Activated CD4-positive, alpha-beta memory T cell treated with anti-CD3 and anti-CD28 coated beads, Interleukin-2, amount 10 ng/mL, durations not matched to agents 7 days and 5 days (primary cell): ENCODE measurements at places on chromosomes 5 and 9. TPM values are rescaled to one million over a fixed set of nuclear protein-coding genes. Genes with fewer than 3 reads are reported as not detected.

DNA sequence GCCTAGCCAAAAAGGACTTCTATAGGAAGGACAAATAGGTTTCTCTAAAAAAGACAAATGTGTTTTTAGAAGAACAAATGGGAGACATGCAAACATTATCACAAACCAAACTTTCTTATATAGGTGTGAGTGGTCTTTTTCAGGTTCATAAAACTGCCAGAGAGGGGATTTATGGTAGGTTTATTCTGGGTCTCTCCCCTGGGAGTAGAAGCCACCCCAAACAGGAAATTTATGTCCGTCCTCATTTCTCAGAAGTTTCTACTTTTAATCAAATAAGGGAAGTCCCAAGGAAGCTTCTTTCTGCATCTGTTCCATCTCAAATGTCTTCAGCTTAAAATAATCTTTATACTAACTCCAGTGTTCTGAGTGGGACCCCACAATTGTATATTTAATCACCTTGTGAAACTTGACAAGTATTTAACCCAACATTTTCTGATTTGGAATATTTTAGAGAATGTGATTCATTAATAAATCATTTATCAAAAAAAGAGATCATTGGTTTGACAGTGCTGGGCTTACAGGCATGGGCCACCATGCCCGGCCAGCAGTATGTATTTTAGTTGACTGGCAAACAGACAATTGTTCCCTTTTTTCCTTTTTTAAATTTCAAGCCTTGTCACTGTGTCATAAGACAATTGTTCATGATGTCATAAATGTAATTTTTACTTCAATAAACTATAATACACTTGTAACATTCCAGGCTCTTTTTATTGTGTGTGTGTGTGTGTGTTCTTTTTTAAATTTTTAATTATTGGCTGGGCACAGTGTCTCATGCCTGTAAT lies 44.6 kb upstream of the GLDC start:
- peaks cover 8% of the 10 kb centered on the region for H3K4me1 ChIP-seq
- no peak for DNase-seq
- H3K4me3 ChIP-seq, result no peak overlapping the region
- H3K27me3 ChIP-seq, result no peaks in the 10 kb centered on the region
- no peaks in the 10 kb centered on the region for H3K36me3 ChIP-seq
- no peak overlapping the region for H3K27ac ChIP-seq

DNA sequence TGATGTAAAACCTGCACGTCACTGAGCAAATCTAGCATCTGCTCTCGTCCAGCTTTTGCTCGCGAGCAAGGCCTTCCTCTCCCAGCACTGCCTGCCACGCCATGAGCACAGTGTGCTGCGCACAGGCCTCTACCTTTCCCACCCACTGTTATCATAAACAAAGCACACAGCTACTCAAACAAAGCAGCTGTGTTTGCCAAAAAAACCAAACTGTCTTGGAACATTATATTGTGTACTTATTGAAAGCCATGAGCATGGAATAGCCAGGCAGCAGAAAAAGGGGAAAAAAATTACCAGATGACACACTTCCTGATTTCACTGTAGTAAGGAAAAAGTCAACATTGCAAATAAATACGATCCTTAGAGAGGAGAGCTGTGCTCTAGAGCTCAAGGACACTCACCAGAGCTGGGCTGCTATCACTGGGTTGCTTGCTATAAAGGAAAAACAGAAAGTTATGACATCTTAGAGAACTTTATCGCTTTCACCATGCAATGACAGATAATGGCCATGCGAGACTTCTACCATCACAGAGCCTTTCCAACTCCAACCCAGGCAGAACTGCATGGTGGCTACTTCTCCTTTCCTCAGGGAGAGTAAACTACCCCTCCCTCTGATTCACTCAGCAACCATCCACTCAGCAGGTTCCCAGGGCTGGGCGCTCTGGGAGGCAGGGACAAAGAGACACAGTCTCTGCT lies 69.6 kb downstream of the EPB41L4B start:
- no peaks in the 10 kb centered on the region for H3K4me1 ChIP-seq
- no peaks in the 10 kb centered on the region for H3K36me3 ChIP-seq
- H3K27ac ChIP-seq, result no peak overlapping the region
- no peak for DNase-seq

DNA sequence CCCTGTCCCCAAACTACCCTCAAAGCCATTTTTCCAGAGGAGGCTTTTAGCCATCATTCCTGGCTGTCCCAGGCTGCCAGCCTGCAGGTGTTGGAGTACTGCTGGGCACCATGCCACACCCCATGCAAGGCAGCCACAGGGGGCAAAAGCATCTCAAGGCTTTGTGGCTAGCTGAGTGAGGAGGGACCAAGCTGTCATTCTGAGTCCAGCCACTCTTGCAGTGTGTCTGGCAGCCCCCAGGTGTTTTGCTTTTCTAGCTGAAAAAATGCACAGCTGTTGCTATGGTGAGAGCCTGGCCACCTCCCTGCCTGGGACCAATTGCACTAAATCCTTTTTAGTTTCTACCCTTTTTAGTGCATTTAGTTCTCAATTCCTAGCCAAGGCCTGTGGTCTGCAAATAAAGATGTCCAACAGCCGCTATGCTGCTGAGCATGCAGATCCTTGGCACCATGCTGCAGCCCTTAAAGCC lies 50.4 kb upstream of the PTGS1 start:
- no peaks in the 10 kb centered on the region for H3K4me1 ChIP-seq
- no peak overlapping the region for H3K4me3 ChIP-seq
- peaks cover 22% of the 10 kb centered on the region for H3K36me3 ChIP-seq
- no peaks in the 10 kb centered on the region for H3K27me3 ChIP-seq

DNA sequence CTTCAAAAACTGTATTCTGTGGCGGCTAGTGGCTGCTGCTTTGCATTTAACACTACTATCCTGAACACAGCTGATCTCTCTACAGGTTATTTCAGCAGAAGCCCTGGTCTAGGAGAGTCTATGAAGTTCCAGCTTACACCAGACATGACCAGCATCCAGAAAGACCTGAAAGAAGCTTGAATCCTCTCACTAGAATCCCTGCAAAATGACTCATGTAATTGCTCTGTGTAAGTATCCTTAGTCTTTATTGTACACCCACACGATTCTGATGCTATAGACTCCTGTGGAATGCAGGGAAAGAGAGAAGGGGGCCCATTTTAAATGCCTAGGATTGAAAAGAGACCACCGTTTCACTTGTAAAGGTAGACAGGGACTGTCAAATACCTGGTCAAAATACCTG lies 859 bp upstream of the GRIA1 start:
- no peak for DNase-seq
- no peaks in the 10 kb centered on the region for H3K36me3 ChIP-seq
- peaks cover 18% of the 10 kb centered on the region for H3K27me3 ChIP-seq
- no peak overlapping the region for H3K27ac ChIP-seq
- no peak overlapping the region for H3K4me3 ChIP-seq
- no peaks in the 10 kb centered on the region for H3K4me1 ChIP-seq

DNA sequence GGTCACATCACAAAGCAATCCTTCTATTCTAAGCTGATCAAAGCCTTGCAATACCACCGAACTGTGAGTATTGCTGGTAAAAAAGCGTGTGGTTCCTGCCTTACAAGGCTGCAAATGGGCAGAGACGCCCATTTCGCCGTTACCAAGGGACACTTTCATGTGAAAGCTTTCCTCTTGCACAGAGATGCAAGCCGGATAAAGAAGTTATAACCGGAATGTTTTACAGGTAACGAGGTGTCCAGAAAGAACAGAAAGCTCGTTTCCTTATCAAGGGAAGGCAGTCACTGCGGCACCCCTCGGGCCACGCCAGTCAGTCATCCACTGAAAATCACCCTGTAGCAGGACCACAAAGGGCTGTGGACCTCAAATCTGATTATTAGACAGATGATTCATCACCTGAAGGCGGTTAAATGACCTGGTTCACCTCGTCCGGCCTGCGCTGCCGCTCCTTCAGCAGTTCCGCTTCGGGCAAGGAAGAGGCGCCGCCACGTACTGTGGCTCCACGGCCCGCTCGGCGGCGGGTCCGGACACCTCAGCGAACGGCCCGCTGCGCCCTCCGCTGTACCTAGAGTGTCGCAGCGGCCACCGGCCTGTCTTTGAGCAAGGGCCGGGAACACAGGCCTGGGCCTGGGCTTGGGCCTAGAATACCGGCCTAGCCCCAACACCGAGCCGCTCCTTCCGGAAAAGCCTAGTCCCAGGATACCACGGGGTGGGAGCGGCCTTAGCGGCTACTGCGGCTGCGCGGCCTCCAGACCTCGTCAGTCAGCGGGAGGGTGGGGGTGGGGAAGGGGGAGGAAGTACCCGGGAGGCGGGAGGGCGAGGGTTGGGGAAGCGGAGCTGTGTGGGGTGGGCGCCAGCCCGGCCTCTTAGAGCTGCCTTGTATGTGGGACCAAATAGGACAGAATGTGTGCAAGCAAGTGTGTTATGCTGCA lies at the start of gene KLHL9:
Gene KLHL9, minus strand, starts transcription at position 704 of the 932 bp plus-strand sequence. Its CDS starts 545 bp downstream, at position 159.
- H3K4me3 ChIP-seq, result peak within 1 kb of the TSS; percentile 85
- H3K27ac ChIP-seq, result peak within 1 kb of the TSS; percentile 85
- peaks cover 14% of the 10 kb centered on the region for H3K27me3 ChIP-seq

- no peak overlapping the region for H3K27ac ChIP-seq
- no peak overlapping the region for H3K4me3 ChIP-seq
- DNase-seq, result no peak
- no peaks in the 10 kb centered on the region for H3K36me3 ChIP-seq
- no peaks in the 10 kb centered on the region for H3K27me3 ChIP-seq
These were observed 82.6 kb upstream of the ADAMTS19 start for GRCh38 chr5:129377504-129377903.

GRCh38 chr9:31321256-31321655 lies 1063.2 kb upstream of the ACO1 start:
- no peak overlapping the region for H3K4me3 ChIP-seq
- H3K27ac ChIP-seq, result no peak overlapping the region
- H3K4me1 ChIP-seq, result peaks cover 13% of the 10 kb centered on the region
- no peaks in the 10 kb centered on the region for H3K27me3 ChIP-seq

GRCh38 chr9:121750715-121751623 lies 99.5 kb downstream of the DAB2IP start:
- no peak overlapping the region for H3K27ac ChIP-seq
- no peak for DNase-seq
- H3K36me3 ChIP-seq, result no peaks in the 10 kb centered on the region
- H3K4me1 ChIP-seq, result peaks cover 13% of the 10 kb centered on the region
- no peak overlapping the region for H3K4me3 ChIP-seq

DNA sequence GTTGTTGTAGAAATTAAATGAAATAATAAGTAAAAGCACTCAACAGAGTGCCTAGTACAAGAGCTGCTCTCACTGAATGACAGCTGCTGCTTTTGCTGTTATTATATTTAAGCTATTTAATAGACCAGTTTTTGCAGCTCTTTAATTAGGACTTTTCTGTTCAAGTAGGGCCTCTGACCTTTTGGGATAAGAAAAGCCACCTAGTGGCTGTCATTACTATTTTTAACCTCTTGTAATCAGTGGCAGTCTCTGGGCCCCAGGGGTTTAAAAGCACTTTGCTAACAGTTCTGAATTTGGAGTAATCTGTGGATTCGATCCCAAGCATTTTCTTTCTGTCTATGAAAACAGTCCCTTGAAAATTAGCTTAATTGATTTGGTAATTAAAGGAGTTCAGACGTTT lies 121.1 kb downstream of the NUDT12 start:
- no peak for DNase-seq
- H3K27ac ChIP-seq, result no peak overlapping the region
- peaks cover 2% of the 10 kb centered on the region for H3K4me1 ChIP-seq
- no peaks in the 10 kb centered on the region for H3K36me3 ChIP-seq

GRCh38 chr9:13832446-13832845 lies 481.5 kb downstream of the NFIB start:
- H3K36me3 ChIP-seq, result no peaks in the 10 kb centered on the region
- H3K4me1 ChIP-seq, result no peaks in the 10 kb centered on the region
- no peaks in the 10 kb centered on the region for H3K27me3 ChIP-seq
- DNase-seq, result no peak
- H3K4me3 ChIP-seq, result no peak overlapping the region

DNA sequence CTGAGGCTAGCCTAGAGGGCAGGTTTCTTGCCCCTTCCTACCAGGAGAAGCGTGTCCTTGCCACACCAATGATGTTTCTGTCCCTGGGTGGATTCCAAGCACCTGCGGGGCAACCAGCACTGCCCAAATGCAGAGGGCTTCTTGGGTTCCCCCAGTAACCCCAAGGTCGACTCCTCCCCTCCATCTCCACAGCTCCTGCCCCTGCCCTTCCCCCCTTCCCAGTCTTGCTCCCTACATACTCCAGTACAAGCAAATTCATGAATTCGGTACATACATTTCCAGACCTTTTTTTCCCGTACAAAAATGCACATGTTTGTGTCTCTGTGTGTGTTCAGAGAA lies 12.8 kb upstream of the JADE2 start:
- no peaks in the 10 kb centered on the region for H3K27me3 ChIP-seq
- H3K36me3 ChIP-seq, result no peaks in the 10 kb centered on the region
- peaks cover 10% of the 10 kb centered on the region for H3K4me1 ChIP-seq
- no peak for DNase-seq
- H3K27ac ChIP-seq, result no peak overlapping the region

GRCh38 chr5:39405083-39405843 lies 19.5 kb downstream of the DAB2 start:
- no peaks in the 10 kb centered on the region for H3K4me1 ChIP-seq
- no peak overlapping the region for H3K4me3 ChIP-seq
- H3K36me3 ChIP-seq, result no peaks in the 10 kb centered on the region
- no peak overlapping the region for H3K27ac ChIP-seq

DNA sequence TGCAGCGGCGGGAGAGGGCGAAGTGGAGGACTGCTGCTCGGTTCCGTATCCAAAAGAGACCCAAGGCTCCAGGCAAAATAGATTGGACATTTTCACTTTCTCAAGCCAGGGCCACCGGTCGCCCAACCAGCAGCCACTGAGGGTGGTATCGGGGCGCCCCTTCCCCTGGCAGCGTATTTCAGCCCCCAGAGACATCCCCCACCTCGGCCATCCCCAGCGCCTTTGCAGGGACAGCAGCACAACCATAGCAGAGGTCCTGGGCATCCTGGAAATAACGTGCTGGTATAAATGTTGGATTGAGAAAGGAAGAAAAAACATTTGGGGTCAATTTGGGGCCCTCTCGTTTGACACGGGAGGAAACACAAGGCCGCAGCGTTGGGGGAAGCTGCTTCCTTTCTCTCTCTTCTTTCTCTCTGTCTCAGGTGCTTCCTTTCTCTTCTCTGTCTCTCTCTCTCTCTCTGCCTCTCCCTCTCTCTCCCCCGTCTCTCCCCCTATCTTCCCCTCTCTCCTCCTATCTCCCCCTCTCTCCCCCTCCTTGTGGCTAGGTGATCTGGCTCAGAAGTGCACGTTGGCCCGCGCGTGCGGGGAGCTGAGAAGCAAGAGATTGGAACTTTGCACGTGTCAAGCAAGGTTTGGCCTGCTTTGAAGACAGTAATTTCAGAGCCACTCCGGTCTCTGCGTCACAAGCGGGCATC lies 624 bp upstream of the RETREG1 start:
- H3K4me3 ChIP-seq, result no peak overlapping the region
- DNase-seq, result peak; percentile 28
- peaks cover 10% of the 10 kb centered on the region for H3K27me3 ChIP-seq
- H3K27ac ChIP-seq, result no peak overlapping the region
- H3K4me1 ChIP-seq, result peaks cover 25% of the 10 kb centered on the region

The NAA35 gene
- total RNA-seq, result 22.0 TPM

The PITX1 gene
- not detected for total RNA-seq

The PHYHD1 gene
- total RNA-seq, result 1.1 TPM

The DOCK8 gene
- 374 TPM for total RNA-seq

The BHMT2 gene
- not detected for total RNA-seq

The EMB gene
- total RNA-seq, result 181 TPM

The EQTN gene
- not detected for total RNA-seq

The SLIT3 gene
- not detected for total RNA-seq
